ENCODE measurements at places on chromosomes 11 and 22.

DNA sequence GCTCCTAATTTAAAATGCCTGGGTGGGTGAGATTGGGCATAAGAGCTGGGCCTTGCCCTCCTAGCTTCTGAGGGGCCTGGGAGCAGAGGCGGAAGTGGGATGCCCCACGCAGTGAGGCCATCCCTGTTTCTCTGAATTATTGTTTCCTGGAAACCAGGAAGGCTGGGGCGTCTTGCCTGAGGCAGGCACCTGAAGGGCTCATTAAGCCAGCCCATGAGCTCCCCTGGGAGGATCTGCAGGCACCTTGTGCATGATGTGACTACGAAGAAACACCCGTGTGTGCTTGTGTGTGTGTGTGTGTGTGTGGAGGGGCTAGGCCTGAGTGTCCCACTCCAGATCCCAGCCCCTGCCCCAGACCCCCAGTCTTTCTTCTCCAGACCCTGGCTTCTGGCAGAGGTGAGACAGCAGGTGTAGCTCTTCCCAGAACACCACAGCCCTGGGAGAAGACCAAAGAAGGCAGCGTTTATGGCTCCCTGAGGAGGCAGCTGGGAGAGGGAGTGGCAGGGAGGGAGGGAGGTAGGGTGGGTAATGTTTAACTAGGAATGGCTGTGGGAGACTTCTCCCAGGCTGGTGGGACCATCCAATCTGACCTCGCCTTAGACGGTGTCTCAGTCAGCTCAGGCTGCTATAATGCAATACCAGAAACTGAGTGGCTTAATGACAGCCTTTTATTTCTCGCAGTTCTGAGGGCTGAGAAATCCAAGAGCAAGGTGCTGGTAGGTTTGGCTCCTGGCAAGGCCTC lies 2.1 kb upstream of the BATF2 start:
- no peak for DNase-seq

DNA sequence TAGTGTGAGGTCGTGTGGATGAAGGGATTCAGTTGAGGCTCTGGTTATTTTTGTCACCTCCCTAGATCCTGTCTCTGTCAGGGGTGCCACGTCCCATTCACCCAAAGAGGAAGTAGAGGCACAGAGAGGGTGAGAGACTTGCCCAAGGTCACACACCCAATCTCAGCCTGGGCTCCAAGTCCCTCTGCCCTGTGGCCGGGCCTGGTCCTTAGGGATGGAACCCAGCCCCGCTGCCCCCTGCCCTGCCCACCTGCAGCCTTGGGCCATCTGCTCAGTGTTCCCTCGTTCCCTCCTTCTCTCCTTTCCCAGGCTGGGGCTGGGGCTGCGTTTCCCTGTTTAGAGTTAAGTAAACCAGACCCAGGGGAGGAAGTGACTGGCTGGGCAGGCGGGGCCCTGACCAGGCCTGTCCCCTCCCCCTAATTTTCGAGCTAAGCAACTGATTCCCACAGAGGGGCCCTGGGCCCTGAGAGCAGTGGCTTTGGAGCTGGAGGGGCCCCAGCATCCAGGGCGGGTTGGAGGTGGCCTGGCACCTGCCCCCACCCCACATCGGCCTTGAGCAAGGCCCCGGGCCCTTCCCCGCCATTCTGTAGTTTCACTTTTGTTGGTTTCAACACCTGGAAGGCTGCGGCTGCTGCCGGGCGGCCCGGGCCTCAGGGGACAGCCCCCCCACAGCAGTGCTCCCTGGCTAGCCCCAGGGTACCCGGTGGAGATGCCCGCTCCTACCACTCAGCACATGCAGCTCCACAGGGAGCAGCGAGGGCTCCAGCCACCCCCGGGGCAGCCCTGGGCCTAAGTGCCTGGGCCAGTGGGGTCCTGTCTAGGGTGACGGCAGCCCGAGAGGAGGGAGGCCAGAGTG lies 1.5 kb downstream of the TCIRG1 start:
- peak; percentile 38 for DNase-seq

DNA sequence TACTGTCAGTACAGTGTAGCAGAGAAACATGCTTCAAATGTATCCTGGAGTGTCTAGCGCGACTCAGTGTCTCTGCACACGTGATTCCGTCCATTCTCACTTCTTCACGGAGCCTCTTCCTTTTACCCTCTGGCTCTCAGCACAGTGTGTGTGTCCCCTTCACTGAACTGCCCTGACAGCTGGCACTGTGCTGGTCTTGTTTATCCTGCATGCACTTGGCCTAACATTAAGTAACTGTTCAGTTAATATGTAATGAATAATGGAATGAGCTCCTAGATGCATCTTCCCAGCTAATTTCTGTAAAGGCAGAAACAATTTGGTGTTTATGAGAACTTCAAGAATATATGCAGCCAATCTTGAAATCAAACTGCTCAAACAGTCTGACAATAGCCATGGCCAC lies 44.4 kb downstream of the KMT5B start:
- DNase-seq: no peak

DNA sequence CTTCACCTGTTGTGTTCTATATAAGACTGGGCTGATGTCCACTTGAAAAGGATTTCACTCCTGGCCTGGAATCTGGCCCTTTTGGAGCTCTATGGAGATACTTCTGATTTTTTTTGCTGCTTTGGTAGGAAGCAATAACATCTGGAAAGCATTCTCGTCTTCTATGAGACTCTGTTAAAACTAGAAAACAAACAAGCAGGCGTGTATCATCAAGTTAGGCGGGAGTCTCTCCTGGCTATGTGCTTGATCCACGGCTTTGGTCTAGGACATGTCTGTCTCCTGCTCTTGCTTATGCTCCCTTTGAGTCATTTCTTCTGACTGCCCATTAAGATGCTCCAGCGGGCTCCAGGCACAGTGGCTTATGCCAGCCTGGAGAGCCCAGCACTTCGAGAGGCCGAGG lies 121.4 kb upstream of the TTC12 start:
- no peak for DNase-seq

DNA sequence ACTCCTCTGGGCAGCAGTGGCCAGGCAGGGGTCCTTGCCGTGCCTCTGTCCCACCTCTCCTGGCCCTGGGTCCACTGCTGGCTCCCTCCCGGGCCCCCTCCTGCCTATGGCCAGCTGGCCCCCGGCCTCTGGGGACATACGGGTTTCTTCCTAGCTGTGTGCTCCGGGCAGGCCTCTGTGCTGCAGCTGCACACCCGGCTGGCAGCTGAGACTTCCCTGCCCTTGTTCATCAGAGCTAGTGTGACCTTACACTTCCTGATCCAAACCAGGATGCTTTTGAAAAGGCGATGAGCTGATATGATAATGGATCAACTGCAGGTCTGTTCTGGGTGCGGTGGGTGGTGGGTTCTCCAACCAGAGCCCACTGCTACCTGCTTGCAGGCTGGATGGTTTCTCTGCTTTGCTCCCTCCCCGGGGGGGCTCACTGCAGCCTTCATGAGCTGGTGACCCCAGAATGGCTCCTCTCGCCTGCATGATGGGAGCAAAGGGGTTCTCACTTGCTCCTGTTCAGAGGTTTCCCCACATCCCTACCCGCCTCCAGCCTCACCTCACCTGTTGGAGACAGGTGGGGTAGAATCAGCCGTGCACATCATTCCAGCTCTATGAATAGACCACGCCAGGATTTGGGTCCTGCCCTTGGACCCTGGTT lies 13.3 kb downstream of the B3GAT1 start:
- DNase-seq: no peak

DNA sequence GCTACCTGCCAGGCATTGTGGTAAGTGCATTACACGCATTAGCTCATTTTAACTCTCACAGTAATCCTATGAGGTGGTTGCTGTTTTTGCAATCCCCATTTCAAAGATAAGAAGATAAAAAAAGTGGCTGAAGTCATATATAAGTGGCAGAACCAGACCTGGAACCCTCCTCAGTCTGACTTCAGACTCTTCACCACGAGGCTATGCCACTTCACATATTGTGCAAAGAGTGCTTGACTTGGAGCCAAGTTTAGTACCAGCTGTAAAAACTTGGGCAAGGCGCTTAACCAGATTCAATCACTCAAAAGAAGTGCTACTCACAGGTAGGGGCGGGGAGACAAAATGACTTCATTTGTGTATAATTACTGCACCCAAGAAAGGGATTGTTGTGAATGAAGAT lies 15.3 kb downstream of the BPIFC start:
- no peak for DNase-seq

GRCh38 chr11:1103401-1104360 lies 29.0 kb downstream of the MUC2 start:
- no peak for DNase-seq

GRCh38 chr22:37392721-37393328 lies 34.5 kb downstream of the ELFN2 start:
- no peak for DNase-seq

GRCh38 chr11:65438257-65439151 lies 15.9 kb downstream of the NEAT1 start:
- DNase-seq: no peak

DNA sequence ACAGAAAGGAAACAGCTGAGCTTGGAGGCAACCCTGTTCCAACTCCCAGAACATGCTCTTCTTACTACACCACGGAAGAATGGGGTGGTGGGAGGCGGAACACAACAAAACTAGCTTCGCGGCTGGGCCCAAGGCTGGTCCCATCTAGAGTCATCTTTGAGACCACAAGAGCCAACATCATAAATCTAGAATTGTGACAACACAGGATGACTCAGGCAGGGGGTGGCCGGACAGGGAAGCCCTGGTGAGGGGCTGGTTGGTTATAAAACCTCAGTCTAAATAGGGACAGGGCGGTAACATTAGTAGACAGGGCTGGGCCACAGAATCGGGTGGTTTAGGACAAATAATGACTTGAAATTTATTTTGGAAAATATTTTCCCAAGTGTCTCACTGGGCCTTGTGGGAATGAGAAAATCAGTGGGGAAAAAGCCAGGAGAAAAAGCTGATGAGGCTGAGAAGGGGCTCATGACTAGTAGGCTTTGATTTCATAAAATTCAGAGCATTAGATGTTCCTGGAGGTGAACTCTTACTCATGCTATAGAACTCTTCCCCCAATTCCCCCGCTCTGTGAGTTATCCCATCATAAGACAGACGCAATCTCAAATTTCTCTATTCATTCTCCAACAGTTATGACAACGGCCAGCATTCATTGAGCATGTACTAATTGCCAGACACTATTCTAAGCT lies 151.8 kb upstream of the TIMP3 start:
- no peak for DNase-seq

DNA sequence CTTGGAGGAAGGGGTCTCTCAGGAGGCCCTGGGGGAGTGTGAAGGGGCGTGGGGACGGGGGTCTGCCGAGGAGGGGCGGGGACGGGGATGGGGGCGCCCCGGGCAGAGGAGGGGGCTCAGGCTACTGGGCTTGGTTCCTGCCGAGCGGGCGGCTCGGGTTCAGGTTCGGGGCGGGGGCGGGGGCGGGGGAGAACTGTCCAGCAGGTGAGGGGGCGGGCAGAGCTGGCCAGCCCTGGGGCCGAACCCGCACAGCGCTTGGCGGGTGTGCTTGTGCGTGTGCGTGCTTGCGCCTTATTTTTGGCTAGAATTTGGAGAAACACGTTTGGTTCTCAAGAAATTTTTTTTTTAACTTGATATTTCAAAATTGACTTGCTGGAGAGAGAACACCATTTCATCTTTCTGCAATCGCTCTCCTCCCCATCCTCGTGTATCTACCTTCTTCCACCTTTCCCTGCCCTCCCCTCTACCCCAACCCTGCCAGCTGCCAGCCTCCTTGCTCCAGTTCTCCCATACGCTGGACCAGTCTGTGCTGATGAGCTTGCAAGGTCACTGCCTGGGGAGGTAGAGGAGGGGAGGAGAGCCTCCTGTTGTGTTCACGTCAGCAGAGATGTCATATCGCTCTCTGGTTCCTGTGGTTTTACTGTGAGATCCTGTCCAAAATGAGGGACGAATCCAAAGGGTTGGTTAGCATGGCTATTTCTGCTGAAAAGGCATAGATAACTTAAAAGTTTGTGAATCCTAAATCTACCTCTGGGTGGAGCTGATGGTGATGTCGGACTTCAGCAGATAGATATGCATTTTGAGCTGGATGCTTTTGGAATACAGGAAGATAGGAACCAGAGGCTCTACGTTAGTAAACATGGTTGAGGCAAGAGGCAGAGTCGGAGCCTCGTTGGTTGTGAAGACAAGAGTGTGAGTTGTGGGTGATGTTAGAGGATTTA lies 668 bp downstream of the MADD start:
- no peak for DNase-seq

DNA sequence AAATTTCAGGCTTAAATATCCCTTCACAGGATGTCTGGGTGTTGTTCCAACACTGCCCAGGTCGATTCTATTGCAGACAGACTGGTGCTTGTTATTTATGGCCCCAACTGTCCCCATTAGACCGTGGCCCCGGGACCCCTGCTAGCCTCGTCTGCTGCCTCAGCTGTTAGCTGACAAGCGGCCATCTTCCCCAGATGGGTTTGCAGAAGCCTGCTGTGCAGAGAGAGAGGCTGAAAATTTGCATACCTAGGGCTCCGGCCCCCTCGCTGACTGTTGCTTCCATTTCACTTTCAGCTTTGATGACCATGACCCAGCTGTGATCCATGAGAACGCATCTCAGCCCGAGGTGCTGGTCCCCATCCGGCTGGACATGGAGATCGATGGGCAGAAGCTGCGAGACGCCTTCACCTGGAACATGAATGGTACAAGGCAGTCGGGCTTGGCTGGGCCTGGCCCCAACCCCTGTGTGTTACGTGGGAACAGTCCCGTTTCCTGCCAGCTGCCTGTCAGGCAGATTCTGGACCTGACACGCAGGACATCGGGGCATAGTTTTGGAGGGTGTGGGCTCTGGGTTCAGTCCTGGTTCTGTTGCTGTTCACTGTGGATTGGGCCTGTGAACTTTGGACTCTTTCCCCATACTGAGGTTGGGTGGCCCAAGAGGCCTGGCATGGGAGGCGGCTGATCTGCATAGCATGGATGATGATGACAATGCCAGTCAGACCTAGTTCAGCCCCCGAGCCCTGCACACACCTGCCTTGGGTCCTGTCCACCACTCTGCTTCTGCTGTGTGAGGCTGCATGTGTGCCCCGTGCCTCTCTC lies 16.4 kb downstream of the SMARCB1 start:
- DNase-seq: no peak

DNA sequence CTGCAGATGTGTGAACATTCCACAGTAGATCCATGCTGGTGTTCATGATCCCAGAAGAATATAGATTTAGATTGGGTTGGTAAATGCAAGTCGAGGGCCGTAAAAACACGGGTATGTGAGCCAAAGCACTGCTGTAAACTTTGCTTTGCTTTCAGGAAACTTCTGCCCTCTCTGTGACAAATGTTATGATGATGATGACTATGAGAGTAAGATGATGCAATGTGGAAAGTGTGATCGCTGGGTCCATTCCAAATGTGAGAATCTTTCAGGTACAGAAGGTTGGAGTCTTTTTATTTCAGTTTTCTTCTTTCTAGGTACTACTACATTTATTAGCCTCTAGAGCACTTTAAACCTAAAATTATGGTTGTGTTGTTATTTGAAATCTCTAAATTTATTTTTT lies 36.2 kb upstream of the TTC36 start:
- no peak for DNase-seq

DNA sequence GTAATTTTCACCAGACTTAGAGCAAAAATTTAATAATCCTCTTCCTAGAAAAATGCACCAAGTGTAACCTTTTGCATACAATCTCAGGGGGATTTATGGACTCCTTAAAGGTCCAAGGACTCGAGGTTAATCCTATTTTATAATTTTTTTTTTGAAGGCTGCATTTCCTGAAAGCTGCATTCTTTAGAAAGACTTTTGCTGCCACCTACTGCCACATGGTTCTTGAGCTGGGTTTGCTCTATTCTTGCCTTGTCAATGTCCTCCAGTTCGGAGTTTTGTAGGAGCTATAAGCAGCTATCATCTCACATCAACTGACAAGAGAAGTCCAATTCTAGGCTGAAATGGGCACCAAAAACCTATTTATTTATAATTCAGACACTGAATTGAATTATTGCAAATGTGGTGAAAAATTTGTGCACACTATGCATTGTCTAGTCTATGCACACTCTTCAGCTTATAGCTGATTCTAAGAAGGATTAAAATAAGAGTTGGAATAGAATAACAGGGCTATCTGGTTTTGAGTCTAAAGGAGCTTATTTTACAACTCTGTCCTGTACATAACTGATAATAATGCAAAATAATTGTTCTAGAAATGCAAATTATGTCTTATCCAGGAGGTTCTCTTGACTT lies 31.3 kb downstream of the TRAF6 start:
- no peak for DNase-seq
